Activated naive CD8-positive, alpha-beta T cell treated with anti-CD3 and anti-CD28 coated beads, Interleukin-2, amount 50 U/mL, for 24 hours (primary cell): ENCODE measurements at places on chromosomes 3 and 15.

- DNase-seq = no peak
Measured at GRCh38 chr3:184148076-184148475, 7.1 kb upstream of the DVL3 start.

GRCh38 chr3:53613125-53613524 is 118.7 kb downstream of the CACNA1D start:
- DNase-seq = no peak

DNA sequence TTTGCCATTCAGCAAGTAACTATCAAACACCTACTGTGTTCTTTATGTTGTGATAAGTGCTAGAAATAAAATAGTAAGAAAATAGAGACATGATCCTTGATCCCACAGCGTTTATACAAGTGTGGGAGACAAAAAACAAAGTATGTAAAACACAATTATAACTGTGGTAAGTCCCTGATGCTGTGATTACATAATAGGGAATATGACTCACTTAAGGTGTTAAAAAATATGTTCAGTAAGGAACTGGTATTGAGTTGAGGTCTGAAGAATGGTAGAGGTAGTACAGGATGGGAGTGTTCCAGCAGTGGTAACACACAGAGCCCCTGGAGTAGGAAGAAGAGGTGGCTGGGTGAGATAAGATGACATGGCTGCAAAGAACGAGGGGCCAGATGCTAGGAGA is 132.1 kb upstream of the TMC3 start:
- DNase-seq = no peak

DNA sequence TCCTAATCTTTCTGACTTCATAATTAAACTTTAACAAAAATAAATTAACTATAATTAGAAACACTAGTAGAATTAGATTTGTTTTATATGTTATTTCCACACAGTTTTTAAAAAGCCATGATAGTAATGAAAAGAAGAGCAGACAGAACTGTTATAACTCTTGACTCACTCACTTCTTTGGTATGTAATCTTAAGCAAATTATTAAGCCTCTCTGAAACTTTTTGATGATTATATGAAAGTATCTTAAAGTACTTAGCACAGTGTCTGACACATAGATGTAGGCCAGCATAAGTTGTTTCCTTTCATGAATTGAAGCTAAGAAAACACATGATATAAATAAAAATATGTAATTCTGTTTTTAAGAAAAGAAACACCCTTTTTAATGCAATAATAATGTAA is 123.6 kb upstream of the MLF1 start:
- DNase-seq = no peak

- DNase-seq = no peak
Measured at GRCh38 chr15:36617529-36618196, 38.2 kb downstream of the CDIN1 start.

- no peak for DNase-seq
Measured at GRCh38 chr3:126414961-126415660, 20.4 kb downstream of the CFAP100 start.

DNA sequence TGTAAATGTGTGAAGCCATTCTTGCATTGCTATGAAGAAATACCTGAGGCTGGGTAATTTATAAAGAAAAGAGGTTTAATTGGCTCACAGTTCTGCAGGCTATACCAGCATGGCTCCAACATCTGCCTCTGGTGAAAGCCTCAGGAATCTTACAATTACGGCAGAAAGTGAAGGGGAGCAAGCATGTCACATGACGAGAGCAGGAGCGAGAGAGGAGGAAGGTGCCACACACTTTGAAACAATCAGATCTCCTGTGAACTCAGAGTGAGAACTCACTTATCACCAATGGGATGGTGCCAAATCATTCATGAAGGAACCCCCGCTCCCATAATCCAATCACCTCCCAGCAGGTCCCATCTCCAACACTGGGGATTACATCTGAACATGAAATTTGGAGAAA is 213.6 kb upstream of the TSC22D2 start:
- DNase-seq = no peak
